Fibroblast of skin of right biceps (primary cell): ENCODE measurements at places on chromosomes 12 and 14.

- peak; percentile 22 for DNase-seq
These were observed 8.1 kb downstream of the KRT18 start for GRCh38 chr12:52956987-52957386.

DNA sequence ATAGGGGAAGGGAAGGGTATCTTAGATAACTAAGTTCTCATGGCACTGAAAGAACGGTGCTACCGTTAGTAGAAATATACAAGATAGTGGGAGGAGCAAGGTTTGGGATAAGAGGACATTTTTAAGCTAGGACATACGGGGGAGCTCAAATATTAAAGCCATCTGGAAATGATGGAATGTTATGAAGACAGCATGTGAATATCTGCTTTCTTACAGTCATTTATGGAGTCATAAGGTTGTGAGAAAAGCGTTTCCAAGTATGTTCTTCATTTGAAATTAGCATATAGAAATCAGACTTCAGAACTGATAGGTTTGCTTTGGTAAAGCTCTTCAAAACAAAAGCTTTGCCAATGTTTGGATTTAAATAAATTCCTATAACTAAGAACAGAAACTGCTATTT, 62.3 kb downstream of the OTOGL start:
- DNase-seq, result peak; percentile 41

DNA sequence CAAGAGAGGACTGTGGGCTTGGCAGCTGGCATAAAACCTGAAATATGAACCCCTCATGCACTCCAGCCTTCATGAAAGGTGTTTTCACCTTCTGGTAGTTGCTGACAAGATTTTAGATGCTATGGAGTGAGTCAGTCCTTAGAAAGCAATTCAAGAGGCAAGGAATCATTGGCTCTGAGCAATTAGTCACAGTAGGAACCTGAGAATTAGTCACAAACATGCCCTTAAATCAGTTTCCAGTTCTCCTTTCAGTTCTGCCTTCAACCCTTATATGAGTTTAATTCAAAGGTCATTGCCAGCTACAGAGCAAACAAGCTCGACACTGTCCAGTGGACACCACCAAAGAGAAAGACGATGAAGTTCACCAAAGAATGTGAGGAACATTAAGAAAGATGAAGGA, 472.3 kb downstream of the GLT1D1 start:
- no peak for DNase-seq

DNA sequence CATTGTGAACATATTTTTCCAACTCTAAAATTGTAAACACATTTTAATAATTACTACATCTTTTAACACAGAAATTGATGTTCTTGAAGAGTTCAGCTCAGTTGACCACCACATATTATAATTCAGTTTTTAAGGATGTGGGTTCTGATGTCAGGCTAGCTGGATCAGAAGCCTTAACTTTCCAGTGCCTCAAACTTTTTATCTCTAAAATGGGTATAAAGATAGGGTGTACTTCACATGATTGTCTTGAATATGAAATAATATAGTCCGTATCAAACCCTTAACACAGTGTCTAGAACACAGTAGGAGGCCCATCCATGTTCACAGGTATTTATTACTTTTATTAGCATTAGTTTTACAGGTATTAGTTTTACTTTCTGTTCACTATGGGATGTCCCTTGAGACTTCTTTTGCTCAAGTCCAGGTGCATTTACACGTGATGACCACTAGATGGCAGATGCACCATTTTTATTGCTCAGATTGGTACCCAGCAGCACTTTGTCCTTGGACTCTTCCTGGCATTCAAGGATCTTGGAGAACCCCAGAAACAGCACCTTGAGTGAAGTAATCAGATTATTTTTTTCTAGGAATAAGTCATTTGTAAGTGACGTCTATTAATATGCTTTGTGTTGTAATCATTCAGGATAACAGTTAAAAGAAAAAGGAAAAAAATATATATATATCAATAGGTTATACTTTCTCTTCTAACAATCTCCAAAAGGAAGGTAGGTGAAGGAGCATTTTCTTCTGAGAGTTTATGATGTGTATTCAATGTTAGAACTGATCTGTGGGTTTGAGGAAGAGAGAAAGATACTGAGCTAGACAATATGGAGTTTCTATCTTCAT, 580.2 kb downstream of the ETNK1 start:
- DNase-seq, result peak; percentile 38

- DNase-seq, result no peak
These were observed 501.2 kb downstream of the PCNX1 start for GRCh38 chr14:71408362-71409030.
